ENCODE measurements at places on chromosomes 11 and 22. TPM values are rescaled to one million over a fixed set of nuclear protein-coding genes. Genes with fewer than 3 reads are reported as not detected.

DNA sequence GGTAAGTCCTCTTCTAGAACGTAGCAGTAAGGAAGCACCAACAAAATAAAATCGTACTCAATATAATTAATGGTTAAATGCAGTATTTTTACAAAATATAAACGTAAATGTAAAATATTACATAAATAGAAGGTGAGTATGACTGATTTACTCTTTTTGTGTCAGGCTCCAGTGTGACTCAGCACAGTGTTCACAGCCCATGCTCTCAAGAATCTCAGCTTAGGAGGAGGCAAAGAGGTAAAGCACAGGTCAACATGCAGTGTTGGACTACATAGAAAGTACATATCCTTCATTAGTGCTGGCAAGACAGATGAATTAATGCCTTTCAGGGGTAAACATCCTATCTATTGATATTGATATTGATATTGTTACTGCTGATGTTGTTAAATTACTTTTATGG lies 2050.6 kb upstream of the RAG2 start:
- no peak for DNase-seq

DNA sequence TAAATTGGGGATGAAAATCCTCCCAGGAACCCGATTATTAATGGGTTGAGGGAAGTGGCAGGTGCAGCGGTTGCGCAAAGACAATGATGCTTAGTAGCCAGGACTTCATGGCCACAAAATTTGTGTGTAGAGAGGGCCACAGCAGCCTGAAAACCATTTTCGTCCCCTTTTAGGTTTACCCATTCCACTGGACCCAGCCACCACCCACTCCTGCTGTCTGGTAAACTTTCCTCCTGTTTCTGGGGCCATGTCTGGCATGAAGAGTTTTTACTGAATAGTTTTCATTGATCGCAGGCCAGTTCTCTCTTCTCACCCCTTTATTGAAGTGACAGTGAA lies 69.5 kb upstream of the SYT13 start:
- DNase-seq: no peak

GRCh38 chr11:28460348-28460747 lies 352.2 kb downstream of the METTL15 start:
- no peak for DNase-seq

DNA sequence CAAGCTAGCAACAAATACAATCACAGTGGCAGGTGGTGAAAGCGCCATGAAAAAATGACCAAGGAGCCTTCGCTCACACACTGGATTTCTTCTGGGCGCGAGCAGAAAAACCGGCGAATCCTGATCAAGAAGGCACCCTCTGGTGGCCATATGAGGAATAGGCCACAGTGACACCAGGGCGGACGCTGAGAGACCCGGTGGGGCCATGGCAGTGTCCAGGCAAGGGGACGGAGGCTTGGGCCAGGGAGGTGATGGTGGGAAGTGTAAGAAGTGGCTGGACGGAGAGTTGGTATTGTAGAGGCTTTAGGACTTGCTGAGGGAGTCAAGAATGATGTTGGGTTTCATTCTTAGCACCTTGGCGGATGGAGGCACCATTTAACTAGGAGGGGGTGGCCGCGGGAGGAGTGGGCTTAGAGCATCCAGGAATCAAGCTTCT lies 16.9 kb upstream of the RAC2 start:
- no peak for DNase-seq

- DNase-seq: no peak
Measured at GRCh38 chr22:44191036-44191454, 10.3 kb downstream of the PARVG start.

SPDYC gene
- total RNA-seq: not detected

PIWIL4 gene
- total RNA-seq: 2.5 TPM

OR52A1 gene
- total RNA-seq: not detected

CDC45 gene
- 31.7 TPM for total RNA-seq

DNA sequence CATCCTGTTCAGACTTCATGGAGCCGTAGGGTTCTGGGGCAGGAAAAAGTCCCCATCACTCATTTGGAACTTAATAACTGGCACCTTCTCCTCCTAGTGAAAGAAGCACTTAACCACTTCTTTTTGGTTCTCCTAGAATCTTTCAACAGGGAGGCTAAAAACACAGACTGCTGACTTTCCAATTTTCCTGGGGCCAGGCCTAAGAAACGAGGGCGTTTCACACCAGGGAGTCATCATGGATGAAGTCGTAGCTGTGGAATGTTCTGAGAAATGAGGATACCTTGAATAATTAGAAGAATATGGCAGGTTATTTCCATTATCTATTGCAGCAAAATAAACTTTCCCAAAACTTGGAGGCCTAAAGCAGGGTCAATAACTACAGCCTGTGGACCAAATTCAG lies 26.0 kb upstream of the API5 start:
- DNase-seq: no peak

MS4A15 gene
- total RNA-seq: not detected

ADORA2A gene
- total RNA-seq: 77.4 TPM

SCT gene
- total RNA-seq: 0.19 TPM
